Body of pancreas (tissue), 4 donors: ENCODE measurements at places on chromosomes 6 and 20. TPM values are rescaled to one million over a fixed set of nuclear protein-coding genes. Genes with fewer than 3 reads are reported as not detected.

PTCRA gene
- total RNA-seq: not detected

- H3K4me3 ChIP-seq: no peak overlapping the region
- no peak for DNase-seq
- H3K27me3 ChIP-seq: no peaks in the 10 kb centered on the region
Observed at GRCh38 chr6:52645976-52646375, 24.9 kb upstream of the TMEM14A start.

ADNP gene
- 28.7 TPM for total RNA-seq

GRCh38 chr6:128526152-128526914 is 5.9 kb upstream of the PTPRK start:
- no peaks in the 10 kb centered on the region for H3K27me3 ChIP-seq
- no peak for DNase-seq
- H3K36me3 ChIP-seq: no peaks in the 10 kb centered on the region
- H3K4me3 ChIP-seq: no peak overlapping the region
- no peak overlapping the region for H3K27ac ChIP-seq

- no peak overlapping the region for H3K4me3 ChIP-seq
- DNase-seq: no peak
- H3K27ac ChIP-seq: peak overlapping the region; percentile 40
- no peaks in the 10 kb centered on the region for H3K36me3 ChIP-seq
- H3K4me1 ChIP-seq: peaks cover 55% of the 10 kb centered on the region
Observed at GRCh38 chr6:39224523-39225182, 4.6 kb downstream of the KCNK5 start.

GRCh38 chr6:151498327-151498726 is 4.5 kb downstream of the CCDC170 start:
- peaks cover 14% of the 10 kb centered on the region for H3K4me1 ChIP-seq
- H3K4me3 ChIP-seq: no peak overlapping the region
- H3K36me3 ChIP-seq: no peaks in the 10 kb centered on the region

SPATA2 gene
- total RNA-seq: 3.9 TPM

DNA sequence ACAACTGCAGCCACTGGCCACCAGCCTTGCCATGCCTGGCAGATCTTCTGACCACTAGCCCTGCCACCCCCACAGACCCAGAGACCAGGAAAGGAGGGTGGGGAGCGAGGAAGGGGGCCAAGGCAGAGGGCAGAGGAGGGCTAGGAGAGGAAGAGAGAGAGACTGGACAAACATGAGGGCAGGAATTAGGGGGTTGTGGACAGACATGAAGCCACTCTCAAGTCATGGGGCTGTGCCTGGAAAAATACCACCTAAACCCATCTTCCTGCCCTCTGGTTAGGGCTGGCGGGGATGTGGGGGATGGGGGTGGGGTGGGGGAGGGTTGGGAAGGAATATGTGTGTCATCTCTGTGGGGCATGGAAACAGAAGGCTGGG is 1.4 kb upstream of the SLC29A1 start:
- H3K27ac ChIP-seq: peak overlapping the region; percentile 95
- DNase-seq: no peak
- H3K4me1 ChIP-seq: peaks cover 90% of the 10 kb centered on the region

DNA sequence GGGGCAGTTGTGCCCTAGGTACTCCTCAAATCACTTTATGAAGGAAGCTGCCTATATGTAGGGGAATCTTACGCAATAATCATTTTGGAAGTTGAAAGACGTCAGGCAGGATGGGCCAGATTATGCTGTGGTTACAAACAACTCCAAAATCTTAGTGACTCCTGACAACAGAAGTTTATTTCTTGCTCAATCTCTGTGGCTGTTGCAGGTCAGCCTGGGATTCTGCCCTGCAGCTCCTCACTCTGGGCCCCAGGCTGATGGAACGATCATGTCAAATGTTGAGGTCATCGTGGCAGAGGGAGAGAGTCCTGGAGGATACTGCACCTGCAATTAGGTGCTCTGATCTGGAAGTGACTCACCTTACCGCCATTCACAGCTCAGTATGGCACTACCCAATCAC is 88.4 kb downstream of the ZDHHC14 start:
- no peaks in the 10 kb centered on the region for H3K36me3 ChIP-seq
- DNase-seq: no peak
- H3K27ac ChIP-seq: no peak overlapping the region
